ENCODE measurements at places on chromosomes 13 and 19.

DNA sequence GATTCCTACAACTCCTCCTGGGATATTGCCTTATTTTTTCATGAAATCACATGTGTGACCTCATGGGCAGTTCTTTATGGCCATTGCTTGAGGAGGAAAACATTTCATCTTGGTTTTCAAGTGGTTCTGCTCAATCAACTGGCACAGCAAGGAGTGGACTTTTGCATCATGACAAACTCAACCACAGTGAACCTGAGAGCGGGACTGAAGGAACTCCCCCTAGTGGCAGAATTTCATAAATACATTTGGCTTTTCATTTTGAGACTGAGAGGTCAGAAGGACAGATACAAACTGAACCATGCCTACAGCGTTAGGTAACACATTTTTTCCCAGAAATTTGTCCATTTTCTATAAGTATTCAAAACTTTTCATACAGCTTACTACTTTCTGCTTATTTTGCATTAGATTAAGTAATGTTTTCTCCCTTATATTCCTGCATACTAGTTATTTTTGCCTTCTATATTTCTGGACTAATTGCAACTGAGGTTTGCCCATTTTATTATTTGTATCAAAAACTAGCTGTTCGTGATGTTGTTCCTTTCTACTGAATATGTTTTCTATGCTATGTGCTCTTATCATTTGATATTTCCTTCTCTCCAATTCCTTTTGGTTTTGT lies 13.4 kb upstream of the SIGLEC12 start:
- DNase-seq = no peak

GRCh38 chr19:3979289-3979673 lies 6.0 kb downstream of the EEF2 start:
- DNase-seq = no peak

- no peak for DNase-seq
Observed at GRCh38 chr19:35228177-35228930, at the start of gene FAM187B. Gene FAM187B, minus strand, starts transcription at chr19:35228739. Its CDS starts 59 bp downstream, at chr19:35228680.

- DNase-seq = peak; percentile 50
Observed at GRCh38 chr19:45016388-45017314, 15.4 kb downstream of the RELB start.

DNA sequence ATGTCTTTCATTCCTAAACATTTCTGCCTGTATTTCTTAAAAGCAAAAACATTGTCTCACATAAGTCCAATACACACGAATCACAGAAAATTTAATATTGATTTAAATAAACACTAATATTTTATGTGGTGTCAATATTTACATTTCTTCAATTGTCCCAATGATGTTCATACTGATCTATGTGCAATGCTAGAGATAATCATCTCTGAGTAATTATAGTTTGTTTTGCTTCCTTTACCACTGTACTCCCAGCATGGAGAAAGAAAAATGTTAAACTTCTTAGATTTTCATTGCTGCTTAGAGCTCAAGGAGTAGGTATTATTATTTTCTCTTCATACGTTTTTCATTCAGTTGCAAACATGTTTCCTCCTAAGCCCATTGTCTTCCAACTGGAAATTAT lies 434.2 kb upstream of the PRR20A start:
- DNase-seq = no peak

GRCh38 chr13:44317752-44318151 lies 55.9 kb upstream of the SERP2 start:
- DNase-seq = no peak

DNA sequence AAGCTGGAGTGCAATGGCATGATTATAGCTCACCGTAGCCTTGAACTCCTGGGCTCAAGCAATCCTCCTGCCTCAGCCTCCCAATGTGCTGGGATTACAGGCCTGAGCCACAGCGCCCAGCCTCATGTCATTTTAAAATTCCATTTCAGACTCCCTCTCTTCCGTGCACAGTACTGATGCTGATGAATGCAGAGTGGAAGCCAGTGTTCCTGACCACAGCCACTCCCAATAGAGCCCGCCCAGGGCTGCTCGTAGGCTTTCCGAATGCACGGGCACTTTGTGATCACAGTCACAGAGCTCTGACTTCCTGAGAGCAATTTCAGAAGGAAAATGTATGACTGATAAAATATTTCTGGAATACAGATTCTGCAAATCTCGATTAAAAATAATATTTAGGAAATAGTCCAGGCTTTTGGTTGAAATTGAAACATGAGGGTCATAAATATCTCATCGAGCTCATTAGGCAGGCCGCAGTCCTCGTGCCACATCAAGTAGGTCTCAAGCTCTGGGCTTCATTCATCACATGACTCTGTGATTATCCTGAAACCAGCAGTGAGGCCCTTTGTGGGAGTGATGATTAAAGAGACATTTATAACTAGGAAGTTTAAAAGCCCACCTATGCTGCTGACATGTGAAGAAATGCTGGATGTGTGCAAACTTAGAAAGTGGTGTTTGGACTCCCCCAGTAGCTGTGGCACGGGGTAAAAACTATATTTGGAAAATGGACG lies 38.9 kb upstream of the AMER2 start:
- DNase-seq = no peak

DNA sequence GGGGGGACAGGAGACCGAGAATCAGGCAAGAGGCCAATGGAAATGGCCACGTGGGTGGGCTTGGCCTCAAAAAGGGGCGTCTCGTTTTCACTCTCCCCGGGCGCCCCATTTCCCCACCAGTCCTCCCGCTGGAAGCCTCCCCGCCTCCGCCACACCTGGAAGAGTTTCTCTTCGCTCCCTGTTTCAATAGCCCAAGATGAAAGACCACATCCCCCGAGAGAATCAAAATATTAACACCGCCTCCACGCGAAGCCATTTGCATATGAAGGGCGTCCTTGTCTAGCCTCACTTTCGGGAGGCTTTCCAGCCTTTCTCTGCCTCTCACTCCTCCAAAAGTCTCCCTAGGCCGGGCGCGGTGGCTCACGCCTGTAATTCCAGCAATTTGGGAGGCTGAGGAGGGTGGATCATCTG lies 691 bp upstream of the OLFM2 start:
- no peak for DNase-seq

DNA sequence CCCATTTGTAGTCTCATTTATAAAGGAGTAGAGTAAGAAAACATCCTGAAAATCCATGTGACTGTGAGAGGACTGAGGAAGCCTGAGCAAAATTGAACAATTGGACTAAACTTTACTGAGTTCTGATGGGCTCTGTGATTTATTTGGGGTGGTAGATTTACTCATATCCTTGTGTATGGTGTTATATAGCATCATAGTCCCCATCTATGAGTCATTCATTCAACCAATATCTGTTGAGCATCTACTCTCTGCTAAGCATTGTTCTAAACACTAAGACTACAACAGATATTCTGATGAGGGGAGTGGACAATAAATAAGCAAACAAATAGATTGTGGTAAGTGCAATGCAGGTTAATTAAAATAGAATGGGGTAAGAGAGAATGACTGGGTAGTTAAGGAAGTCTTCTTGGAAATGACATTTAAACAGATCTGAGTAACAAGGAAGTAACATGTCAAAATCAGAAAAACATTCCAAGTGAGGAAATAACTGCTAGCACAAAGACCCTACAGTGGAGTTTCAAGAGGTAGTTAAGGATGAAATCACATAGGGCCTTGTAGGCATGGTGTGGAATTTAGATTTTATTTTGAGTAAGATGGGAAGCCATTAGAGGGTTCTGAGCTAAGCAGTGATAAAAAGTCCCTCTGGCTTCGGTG lies 36.3 kb upstream of the MLNR start:
- no peak for DNase-seq
